Activated naive CD8-positive, alpha-beta T cell treated with anti-CD3 and anti-CD28 coated beads, Interleukin-2, amount 10 ng/mL, durations not matched to agents 7 days and 5 days (primary cell): ENCODE measurements at places on chromosomes 3 and 15. TPM values are rescaled to one million over a fixed set of nuclear protein-coding genes. Genes with fewer than 3 reads are reported as not detected.

CELF6 gene
- 1.7 TPM for total RNA-seq

DNA sequence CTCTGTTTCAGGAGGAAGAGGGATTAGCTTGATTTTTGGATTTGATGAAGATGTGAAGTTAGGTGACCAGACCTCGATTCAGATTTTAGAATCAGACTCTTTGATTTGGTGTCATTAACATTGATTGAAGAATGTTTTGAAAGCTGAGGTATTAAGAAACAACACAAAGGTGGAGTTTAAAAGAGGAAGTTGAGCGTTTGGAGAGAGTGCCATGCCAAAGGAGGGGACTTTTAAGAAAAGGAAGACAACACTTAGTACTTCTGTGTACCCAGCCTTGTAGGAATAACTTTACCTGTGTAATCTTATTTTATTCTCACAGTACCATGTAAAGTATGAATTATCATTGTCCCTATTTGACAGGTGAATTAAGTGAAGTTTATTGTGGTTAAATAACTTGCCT lies 34.4 kb downstream of the PPARG start:
- no peaks in the 10 kb centered on the region for H3K36me3 ChIP-seq
- H3K27me3 ChIP-seq, result peaks cover 23% of the 10 kb centered on the region
- no peak overlapping the region for H3K4me3 ChIP-seq
- H3K4me1 ChIP-seq, result no peaks in the 10 kb centered on the region
- no peak overlapping the region for H3K27ac ChIP-seq

- peaks cover 6% of the 10 kb centered on the region for H3K4me1 ChIP-seq
- H3K4me3 ChIP-seq, result no peak overlapping the region
- H3K27me3 ChIP-seq, result no peaks in the 10 kb centered on the region
- DNase-seq, result no peak
- no peak overlapping the region for H3K27ac ChIP-seq
Observed at GRCh38 chr15:56948764-56949101, 30.3 kb downstream of the TCF12 start.

DNA sequence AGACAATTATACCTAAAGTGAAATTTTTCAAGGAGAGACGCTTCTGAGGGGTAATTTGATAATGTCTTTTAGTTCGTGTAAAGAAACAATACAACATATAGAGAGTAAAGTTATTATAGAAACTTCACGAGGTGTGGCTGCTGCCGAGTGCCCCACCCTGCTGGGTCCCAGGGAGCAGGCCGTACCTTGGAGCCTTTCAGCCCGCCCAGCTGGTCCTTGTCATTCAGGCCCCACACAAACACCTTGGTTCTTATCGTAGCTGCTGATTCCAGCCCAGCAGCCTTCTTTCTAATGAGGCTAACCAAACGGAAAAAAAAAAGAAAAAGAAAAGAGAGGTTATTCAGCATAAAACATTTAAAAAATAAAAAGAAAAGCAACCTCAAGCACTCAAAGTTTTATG lies 83.1 kb upstream of the OCA2 start:
- H3K4me3 ChIP-seq, result no peak overlapping the region
- DNase-seq, result no peak
- no peaks in the 10 kb centered on the region for H3K36me3 ChIP-seq
- no peaks in the 10 kb centered on the region for H3K27me3 ChIP-seq

DNA sequence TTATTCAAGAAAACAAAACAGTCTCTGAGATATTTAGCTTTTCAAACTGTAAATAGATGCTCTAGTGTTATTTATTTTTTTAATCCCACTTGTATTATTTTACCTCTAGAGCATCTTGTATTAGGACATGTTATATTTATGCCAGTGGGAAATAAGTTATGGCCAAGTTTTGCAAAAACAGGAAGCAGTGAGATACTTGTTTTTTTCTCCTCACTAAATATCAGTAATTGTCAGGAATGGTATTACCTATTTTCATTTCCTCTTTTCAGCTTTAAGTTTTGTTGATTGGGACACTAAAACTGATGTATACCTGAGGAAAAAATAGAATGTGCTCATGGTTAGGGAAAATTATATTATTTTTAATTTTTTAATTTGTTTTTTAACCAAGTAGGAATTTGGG lies 8.6 kb upstream of the IL20RB start:
- no peak overlapping the region for H3K4me3 ChIP-seq
- H3K27ac ChIP-seq, result no peak overlapping the region
- no peaks in the 10 kb centered on the region for H3K27me3 ChIP-seq

DNA sequence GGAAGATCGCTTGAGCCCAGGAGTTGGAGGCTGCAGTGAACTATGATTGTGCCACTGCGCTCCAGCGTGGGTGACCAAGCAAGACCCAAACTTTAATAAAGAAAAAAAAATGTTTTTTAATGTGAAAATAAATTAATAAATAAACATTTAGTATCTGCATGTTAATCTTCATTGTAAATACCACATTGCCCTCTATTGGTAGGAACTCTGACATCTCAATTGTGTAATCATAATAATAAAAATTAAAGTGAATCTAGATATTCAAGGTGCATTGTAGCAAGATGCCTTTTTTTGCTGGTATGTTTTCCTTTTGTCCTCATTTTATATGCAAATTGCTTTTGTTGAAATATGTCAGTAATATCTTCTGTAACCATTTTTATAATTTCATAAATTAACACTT lies 95.0 kb upstream of the LIMD1 start:
- no peak overlapping the region for H3K4me3 ChIP-seq
- H3K36me3 ChIP-seq, result peaks cover 15% of the 10 kb centered on the region
- no peaks in the 10 kb centered on the region for H3K27me3 ChIP-seq
- DNase-seq, result no peak
- H3K27ac ChIP-seq, result no peak overlapping the region
- H3K4me1 ChIP-seq, result peaks cover 17% of the 10 kb centered on the region

- no peak for DNase-seq
- peak overlapping the region; percentile 82 for H3K27ac ChIP-seq
- peak overlapping the region; percentile 94 for H3K4me3 ChIP-seq
- H3K36me3 ChIP-seq, result peaks cover 1% of the 10 kb centered on the region
- peaks cover 14% of the 10 kb centered on the region for H3K27me3 ChIP-seq
Observed at GRCh38 chr3:11717768-11718636, 74.3 kb upstream of the VGLL4 start.

GRCh38 chr15:101020451-101020850 lies 101.3 kb downstream of the LRRK1 start:
- H3K36me3 ChIP-seq, result no peaks in the 10 kb centered on the region
- H3K27ac ChIP-seq, result no peak overlapping the region
- no peak for DNase-seq

- no peak overlapping the region for H3K4me3 ChIP-seq
- H3K27ac ChIP-seq, result no peak overlapping the region
- H3K27me3 ChIP-seq, result no peaks in the 10 kb centered on the region
- H3K36me3 ChIP-seq, result peaks cover 23% of the 10 kb centered on the region
Observed at GRCh38 chr3:20055020-20055775, 15.0 kb downstream of the KAT2B start.

GRCh38 chr3:146214493-146214892 lies 36.4 kb downstream of the PLSCR4 start:
- no peak for DNase-seq
- no peaks in the 10 kb centered on the region for H3K4me1 ChIP-seq
- H3K27me3 ChIP-seq, result peaks cover 20% of the 10 kb centered on the region

- peak; percentile 51 for DNase-seq
- peaks cover 12% of the 10 kb centered on the region for H3K36me3 ChIP-seq
- H3K27me3 ChIP-seq, result no peaks in the 10 kb centered on the region
- H3K27ac ChIP-seq, result peak overlapping the region; percentile 98
- peaks cover 67% of the 10 kb centered on the region for H3K4me1 ChIP-seq
- peak overlapping the region; percentile 82 for H3K4me3 ChIP-seq
Observed at GRCh38 chr3:13012221-13012691, 61.0 kb downstream of the IQSEC1 start.

DNA sequence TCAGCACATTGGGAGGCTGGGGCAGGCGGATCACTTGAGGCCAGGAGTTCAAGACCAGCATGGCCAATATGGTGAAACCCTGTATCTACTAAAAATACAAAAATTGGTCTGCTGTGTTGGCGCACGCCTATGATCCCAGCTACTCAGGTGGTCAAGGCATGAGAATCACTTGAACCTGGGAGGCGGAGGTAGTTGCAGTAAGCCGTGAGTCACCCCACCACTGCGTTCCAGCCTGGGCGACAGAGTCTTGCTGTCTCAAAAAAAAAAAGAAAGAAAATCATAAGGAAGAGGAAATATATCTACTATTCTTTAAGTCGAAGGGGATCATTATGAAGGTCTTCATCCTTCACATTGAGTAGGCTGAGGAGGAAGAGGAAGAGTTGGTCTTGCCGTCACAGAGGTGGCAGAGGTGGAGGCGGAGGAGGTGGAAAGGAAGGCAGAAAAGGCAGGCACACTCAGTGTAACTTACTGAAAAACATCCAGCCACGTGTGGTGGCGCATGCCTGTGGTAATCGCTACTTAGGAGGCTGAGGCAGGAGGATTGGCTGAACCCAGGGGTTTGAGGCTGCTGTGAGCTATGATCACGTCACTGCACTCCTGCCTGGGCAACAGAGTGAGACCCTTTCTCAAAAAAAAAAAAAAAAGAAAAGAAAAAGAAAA lies 14.2 kb downstream of the CSK start:
- peak overlapping the region; percentile 83 for H3K27ac ChIP-seq
- no peaks in the 10 kb centered on the region for H3K27me3 ChIP-seq
- H3K4me1 ChIP-seq, result peaks cover 66% of the 10 kb centered on the region
- DNase-seq, result no peak

SLC28A2 gene
- total RNA-seq, result not detected

GRCh38 chr3:128285042-128285966 lies 132.0 kb downstream of the EEFSEC start:
- H3K4me3 ChIP-seq, result no peak overlapping the region
- no peak overlapping the region for H3K27ac ChIP-seq
- H3K4me1 ChIP-seq, result no peaks in the 10 kb centered on the region
- DNase-seq, result no peak
- H3K36me3 ChIP-seq, result peaks cover 17% of the 10 kb centered on the region

GPR87 gene
- not detected for total RNA-seq

GRCh38 chr3:30554317-30554690 lies 52.1 kb upstream of the TGFBR2 start:
- no peaks in the 10 kb centered on the region for H3K36me3 ChIP-seq
- no peak overlapping the region for H3K27ac ChIP-seq
- H3K4me1 ChIP-seq, result no peaks in the 10 kb centered on the region
- H3K27me3 ChIP-seq, result no peaks in the 10 kb centered on the region
- H3K4me3 ChIP-seq, result no peak overlapping the region
- DNase-seq, result no peak

DNA sequence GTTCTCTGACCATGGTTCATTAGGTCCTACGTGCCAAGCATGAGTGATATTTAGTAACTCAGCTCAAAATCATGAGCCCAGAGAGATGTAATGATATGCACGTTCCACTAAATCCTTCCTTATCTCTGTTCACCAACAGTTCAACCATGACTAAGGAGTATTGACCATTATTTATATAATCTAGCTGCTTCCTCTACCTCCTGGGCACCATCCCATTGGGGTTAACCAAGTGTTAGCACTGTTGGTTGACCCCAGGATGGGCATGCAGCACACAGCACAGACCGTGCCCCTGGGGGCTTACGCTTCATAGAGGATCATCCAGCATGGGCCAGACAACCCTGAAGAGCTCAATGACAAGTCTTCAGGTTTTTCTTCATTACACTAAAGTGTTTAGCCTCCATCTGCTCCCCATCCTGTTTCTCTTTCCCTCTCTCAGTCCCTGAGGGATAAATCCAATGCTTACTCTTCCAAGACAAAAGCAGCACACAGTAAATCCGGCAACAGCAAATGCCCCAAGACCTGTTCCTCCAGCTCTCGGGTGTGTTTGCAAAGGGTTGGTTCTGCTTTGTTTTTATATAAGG lies 10.4 kb downstream of the FAM174B start:
- H3K4me1 ChIP-seq, result no peaks in the 10 kb centered on the region
- H3K4me3 ChIP-seq, result no peak overlapping the region
- no peak overlapping the region for H3K27ac ChIP-seq
- no peaks in the 10 kb centered on the region for H3K36me3 ChIP-seq
- peaks cover 7% of the 10 kb centered on the region for H3K27me3 ChIP-seq

FRMD5 gene
- 0.26 TPM for total RNA-seq

SNX22 gene
- total RNA-seq, result 1.1 TPM

GRCh38 chr15:48696627-48697312 lies 51.3 kb upstream of the FBN1 start:
- no peak overlapping the region for H3K27ac ChIP-seq
- H3K36me3 ChIP-seq, result peaks cover 4% of the 10 kb centered on the region
- no peak overlapping the region for H3K4me3 ChIP-seq
- H3K27me3 ChIP-seq, result no peaks in the 10 kb centered on the region
- DNase-seq, result no peak
- peaks cover 6% of the 10 kb centered on the region for H3K4me1 ChIP-seq

BNC1 gene
- not detected for total RNA-seq

CDC25A gene
- total RNA-seq, result 14.7 TPM

GRCh38 chr3:176935194-176935888 lies 261.9 kb downstream of the TBL1XR1 start:
- no peak overlapping the region for H3K27ac ChIP-seq
- no peaks in the 10 kb centered on the region for H3K36me3 ChIP-seq
- DNase-seq, result no peak
- no peaks in the 10 kb centered on the region for H3K4me1 ChIP-seq
- H3K27me3 ChIP-seq, result peaks cover 3% of the 10 kb centered on the region

KIF15 gene
- 39.8 TPM for total RNA-seq

DNA sequence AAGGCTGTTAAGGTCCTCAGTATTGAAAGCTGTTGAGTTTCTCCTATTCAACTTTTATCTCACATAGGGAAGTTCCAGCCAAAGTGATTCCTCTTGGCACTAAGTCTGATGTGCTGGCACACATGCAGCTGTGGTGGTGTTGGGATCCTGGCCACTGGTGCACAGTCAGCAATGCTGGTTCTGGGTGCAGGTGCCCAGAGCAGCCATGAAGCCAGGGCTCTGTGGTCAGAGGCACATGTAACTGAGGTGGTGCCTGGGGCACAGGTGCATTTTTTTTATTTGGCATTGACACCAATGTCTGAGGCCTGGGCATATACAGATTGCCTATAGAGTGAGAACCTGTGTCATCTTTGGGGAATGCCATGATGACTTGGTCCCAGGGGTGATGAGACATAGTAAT lies 271.4 kb downstream of the POLQ start:
- no peak overlapping the region for H3K4me3 ChIP-seq
- no peaks in the 10 kb centered on the region for H3K36me3 ChIP-seq

DNA sequence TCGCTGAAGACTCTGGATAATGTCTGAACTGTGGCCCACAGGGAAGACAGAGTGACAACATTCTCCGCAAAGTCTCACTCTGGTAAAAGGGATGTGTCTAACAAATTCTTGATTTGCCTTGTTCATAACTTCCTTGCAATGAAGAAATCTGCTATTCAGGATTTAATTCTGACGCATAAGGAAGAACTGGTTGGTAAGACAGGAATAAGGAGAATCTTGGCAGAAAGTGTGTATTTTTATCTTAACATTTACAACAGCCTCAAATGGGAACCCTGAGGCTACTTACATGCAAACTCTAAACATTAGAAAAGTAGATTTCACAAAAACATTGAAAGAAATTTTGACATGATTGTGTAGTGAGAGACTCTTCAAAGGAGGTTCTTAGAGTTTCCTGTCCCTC lies 10.8 kb upstream of the PLD1 start:
- H3K27ac ChIP-seq, result no peak overlapping the region
- DNase-seq, result no peak
- peaks cover 11% of the 10 kb centered on the region for H3K27me3 ChIP-seq
- no peaks in the 10 kb centered on the region for H3K36me3 ChIP-seq
- no peak overlapping the region for H3K4me3 ChIP-seq

GRCh38 chr3:106839576-106840280 lies 537.5 kb upstream of the CCDC54 start:
- H3K4me3 ChIP-seq, result no peak overlapping the region
- no peak overlapping the region for H3K27ac ChIP-seq
- no peaks in the 10 kb centered on the region for H3K36me3 ChIP-seq
- H3K4me1 ChIP-seq, result no peaks in the 10 kb centered on the region

- DNase-seq, result no peak
- H3K27me3 ChIP-seq, result no peaks in the 10 kb centered on the region
- H3K4me3 ChIP-seq, result peak overlapping the region; percentile 60
- peak overlapping the region; percentile 63 for H3K27ac ChIP-seq
- H3K4me1 ChIP-seq, result peaks cover 31% of the 10 kb centered on the region
Observed at GRCh38 chr3:69065318-69065964, 13.3 kb upstream of the TMF1 start.

- peaks cover 25% of the 10 kb centered on the region for H3K4me1 ChIP-seq
- no peak for DNase-seq
- no peaks in the 10 kb centered on the region for H3K36me3 ChIP-seq
Observed at GRCh38 chr15:76062286-76062685, 2.5 kb downstream of the TMEM266 start.
